ENCODE measurements at places on chromosomes 1 and 21.

- DNase-seq, result no peak
Measured at GRCh38 chr1:209655411-209656231, 3.4 kb upstream of the LAMB3 start.

- peak; percentile 34 for DNase-seq
Measured at GRCh38 chr1:111236379-111236778, 8.9 kb downstream of the CHI3L2 start.

DNA sequence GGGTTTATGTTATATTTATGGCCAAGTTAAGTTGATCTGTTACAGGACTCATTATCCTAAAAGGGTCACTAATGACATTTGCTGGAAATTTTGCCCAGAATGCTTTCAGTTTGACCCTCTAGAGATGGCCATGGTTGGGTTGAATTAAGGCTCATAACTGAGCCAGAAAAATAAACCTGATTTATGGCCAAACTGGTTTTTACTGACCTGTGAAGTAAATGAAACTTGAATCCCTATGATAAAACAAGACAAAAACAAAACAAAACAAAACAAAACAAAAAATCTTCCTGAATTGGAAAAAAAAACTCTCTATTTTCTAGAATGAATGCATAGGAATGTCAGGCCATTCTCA is 72.5 kb upstream of the CLDN14 start:
- no peak for DNase-seq

GRCh38 chr1:183505454-183506089 is 33.3 kb downstream of the SMG7 start:
- no peak for DNase-seq

- no peak for DNase-seq
Measured at GRCh38 chr1:190022709-190023108, 455.0 kb downstream of the BRINP3 start.
